ENCODE measurements at places on chromosomes 3 and 15. TPM values are rescaled to one million over a fixed set of nuclear protein-coding genes. Genes with fewer than 3 reads are reported as not detected.

DNA sequence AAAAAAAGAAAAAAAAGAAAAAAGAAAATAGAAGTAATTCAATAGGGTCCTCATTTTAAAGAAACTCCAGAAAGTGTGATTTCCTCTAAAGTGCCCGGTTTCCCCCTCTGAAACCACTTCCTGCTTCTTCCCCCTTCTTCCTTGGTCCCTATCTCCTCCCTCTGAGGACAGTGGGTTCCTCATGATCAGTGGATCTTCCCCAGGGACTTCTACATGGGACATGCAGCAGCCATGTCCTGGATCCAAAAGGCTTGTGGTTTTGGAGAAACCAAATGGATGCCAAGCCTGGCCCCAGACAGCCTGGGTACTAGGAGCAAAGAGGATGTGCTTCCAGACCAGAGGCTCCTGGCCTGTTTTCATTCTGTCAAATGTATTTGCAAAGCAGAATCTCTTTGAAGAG is 26.6 kb upstream of the SMAD6 start:
- peaks cover 6% of the 10 kb centered on the region for H3K4me1 ChIP-seq
- H3K36me3 ChIP-seq = no peaks in the 10 kb centered on the region
- no peak overlapping the region for H3K27ac ChIP-seq
- H3K4me3 ChIP-seq = no peak overlapping the region
- H3K27me3 ChIP-seq = no peaks in the 10 kb centered on the region
- no peak for DNase-seq

The HOMER2 gene
- 73.3 TPM for total RNA-seq

GRCh38 chr15:63597821-63598220 is 634 bp downstream of the FBXL22 start:
- H3K27me3 ChIP-seq = no peaks in the 10 kb centered on the region
- H3K27ac ChIP-seq = no peak overlapping the region
- H3K4me1 ChIP-seq = peaks cover 56% of the 10 kb centered on the region
- peaks cover 26% of the 10 kb centered on the region for H3K36me3 ChIP-seq

DNA sequence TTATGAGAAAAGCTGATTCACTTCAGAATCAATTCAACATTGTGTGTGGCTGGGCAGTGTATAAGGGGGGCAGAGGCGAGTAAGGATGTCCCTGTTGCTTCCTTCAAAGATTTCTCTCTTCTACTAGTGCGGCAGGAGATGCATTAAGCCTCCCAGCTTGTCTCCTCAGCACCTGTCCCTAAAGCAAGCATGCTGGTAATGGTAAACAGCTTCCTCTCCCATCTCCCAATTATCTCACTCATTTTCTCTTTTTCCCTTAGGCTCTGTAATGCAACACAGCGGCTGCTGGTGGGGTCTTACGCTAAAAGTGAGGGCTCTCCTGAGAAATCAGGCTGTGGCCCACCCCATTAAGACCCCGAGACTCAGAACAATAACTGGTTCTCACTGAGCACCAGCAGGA is 306.4 kb upstream of the ROPN1 start:
- H3K4me1 ChIP-seq = no peaks in the 10 kb centered on the region
- DNase-seq = no peak
- H3K36me3 ChIP-seq = no peaks in the 10 kb centered on the region
- peaks cover 4% of the 10 kb centered on the region for H3K27me3 ChIP-seq
- H3K4me3 ChIP-seq = no peak overlapping the region
- H3K27ac ChIP-seq = no peak overlapping the region

- H3K27me3 ChIP-seq = no peaks in the 10 kb centered on the region
- no peak overlapping the region for H3K27ac ChIP-seq
- no peaks in the 10 kb centered on the region for H3K4me1 ChIP-seq
Observed at GRCh38 chr3:55574671-55575070, 87.6 kb upstream of the WNT5A start.

The LMAN1L gene
- 0.32 TPM for total RNA-seq

- no peak for DNase-seq
- H3K4me1 ChIP-seq = peaks cover 5% of the 10 kb centered on the region
- no peak overlapping the region for H3K4me3 ChIP-seq
- H3K36me3 ChIP-seq = no peaks in the 10 kb centered on the region
Observed at GRCh38 chr15:39084674-39085530, 496.0 kb upstream of the THBS1 start.

All from activated T-helper 2 cell treated with anti-CD3 and anti-CD28 coated beads, Interferon-gamma antibody, Interleukin-2, Interleukin-4, amounts not matched to agents 10 μg/mL and 5 μg/mL and 100 μg/mL, durations not matched to agents 14 hours and 24 hours and 36 hours (primary cell).